ENCODE measurements at places on chromosomes 12 and 14.
A peak's percentile ranks its signal among the peaks of the same experiment; 100 is the strongest.

DNA sequence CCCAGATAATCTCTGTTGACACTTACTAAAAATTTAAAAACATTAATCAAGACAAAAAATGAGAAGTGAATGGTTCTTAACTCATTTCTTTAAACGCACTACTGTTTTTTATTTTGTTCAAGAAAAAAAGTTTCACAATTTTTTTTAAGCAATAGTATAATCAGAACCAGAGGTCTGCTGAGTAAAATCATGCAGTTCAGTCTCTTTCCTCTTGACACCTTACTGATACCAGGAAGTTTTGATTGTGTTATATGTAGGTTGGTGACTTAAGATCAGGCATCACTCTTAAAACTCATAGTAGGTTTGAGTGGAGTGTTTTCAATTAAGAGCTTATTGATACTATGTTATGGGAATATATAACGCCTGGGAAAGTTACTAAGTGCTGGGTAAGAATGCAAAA, 121.4 kb downstream of the TRMT5 start:
- DNase-seq, result no peak

GRCh38 chr12:116314477-116314876, 37.0 kb upstream of the MED13L start:
- DNase-seq, result no peak

DNA sequence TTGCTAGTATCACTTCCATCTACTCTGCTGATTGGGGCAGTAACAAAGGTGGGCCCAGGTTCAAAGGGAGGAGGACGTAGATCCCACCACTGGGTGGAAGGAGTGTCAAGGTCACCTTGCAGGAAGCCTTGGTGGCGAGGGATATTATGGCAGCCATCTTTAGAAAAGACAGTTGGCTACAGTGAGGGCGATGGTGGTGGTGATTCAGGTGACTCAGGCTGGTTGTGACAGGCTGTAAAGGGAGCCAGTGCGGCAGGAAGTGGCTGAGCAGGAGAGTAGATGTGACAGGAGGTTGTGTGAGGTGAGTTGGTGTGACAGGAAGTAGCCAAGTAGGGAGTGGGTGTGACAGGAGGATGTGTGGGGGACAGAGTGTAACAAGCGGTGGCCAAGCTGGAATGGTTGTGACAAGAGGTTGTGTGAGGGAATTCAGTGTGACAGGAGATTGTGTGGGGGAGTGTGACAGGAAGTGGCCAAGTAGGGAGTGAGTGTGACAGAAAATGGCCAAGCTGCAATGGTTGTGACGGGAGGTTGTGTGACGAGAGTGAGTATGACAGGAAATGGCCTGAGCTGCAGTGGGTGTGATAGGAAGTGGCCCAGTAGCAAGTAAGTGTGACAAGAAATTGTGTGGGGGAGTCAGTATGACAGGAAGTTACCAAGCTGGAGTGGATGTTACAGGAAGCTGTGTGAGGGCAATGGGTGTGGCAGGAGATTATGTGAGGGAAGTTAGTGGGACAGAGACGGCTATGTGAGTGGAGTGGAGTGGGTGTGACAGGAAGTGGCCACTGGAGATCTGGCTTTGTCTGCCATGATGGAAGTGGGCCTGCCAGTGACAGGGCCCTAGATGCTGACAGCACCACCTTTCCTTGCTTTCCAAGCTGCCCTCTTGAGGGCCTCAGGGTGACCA, 136.5 kb upstream of the MYL2 start:
- DNase-seq, result no peak

DNA sequence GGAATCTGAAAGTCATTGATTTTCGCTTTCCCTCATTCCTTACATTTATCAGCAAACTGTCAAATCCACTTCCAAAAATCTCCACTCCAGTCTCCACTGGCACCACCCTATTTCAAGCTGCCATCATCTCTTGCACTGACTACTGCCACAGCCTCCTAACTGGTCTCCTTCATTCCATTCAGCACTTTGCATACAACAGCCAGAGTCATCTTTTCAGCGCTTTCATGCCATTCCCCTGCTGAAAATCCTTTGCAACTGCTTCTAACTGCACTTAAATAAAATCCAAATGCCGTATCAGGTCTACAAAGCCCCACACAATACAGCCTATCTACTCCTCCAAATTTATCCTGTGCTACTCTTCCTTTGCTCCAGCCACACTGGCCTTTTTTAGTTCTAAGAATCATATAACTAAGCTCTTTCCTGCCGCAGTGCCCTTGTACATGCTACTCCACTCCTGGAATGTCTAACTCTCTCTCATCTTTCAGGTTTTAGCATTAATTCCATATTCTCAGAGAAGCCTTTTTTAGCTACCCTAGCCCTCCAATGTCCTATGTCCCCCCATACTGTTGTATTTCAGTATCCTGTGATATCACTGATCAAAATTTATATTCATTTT, 21.6 kb downstream of the FERMT2 start:
- DNase-seq, result no peak

GRCh38 chr14:106185837-106186233, 659.5 kb downstream of the TMEM121 start:
- DNase-seq, result no peak

GRCh38 chr12:6335451-6336078, 6.3 kb downstream of the TNFRSF1A start:
- peak; percentile 57 for DNase-seq

- DNase-seq, result peak; percentile 52
Measured at GRCh38 chr12:14567351-14568162, at the start of gene PLBD1. Gene PLBD1 (minus strand): TSS chr12:14567883. CDS start chr12:14567696, 187 bp downstream.

- DNase-seq, result no peak
Measured at GRCh38 chr14:61672796-61673195, 22.5 kb upstream of the HIF1A start.

DNA sequence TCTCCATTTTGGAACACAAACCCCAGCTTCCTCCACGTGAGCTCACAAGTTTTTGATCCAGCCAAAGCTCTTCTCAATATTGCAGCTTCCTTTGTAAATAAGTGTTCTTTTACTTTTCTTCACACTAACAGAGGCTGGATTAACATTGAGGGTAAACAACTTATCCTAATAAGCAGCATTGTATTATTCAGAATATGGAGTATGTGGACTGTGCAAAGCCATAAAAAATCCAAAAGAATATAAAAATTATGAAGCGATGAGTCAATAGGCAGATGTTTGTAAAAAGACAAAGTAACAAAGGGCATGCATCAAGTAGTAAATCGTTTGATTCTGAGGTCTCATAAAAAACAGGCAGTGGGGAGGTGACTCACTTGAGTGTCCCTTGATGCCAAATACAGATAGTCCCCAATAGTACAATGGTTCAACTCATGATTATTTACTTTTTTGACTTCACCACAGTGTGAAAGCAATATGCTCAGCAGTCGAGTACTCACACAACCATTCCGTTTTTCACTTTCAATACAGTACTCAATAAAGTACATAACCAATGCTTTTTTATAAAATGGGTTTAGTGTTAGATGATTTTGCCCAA, 23.1 kb upstream of the KCNK10 start:
- no peak for DNase-seq

DNA sequence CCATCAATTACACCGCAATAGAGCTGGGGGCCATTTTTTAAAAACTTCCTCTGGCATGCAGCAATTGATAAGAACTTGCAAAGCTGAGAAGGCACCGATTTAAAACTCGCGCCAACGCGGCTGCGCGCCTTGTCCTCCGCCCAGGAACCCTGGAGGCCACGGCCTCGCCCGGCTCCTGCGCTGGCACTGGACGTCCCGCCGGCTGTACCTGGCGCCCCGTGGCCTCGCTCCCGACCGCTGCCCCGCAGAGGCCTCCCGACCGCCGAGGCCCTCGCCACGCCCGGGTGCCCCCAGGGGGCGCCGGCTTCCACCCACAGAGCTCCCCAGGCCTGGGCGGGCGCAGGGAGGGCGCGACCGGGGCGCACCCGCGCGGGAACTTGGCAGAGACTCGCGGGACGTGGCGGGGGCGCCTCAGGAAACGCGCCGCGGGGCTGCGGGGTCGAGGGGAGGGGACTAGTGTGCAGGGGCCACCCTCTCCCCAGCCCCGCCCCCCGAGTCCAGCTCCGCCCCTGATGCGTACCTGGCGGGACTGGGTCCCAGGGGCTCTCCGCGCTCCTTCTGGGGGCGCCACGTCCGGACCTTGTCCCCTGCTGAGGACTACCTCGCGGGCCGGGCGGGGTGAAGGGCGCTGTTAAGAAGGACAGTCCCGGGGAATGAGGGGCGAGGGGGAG, 65.7 kb downstream of the TNFAIP2 start:
- DNase-seq, result no peak

- DNase-seq, result peak; percentile 16
Measured at GRCh38 chr12:14723763-14724162, 27.4 kb upstream of the GUCY2C start.

DNA sequence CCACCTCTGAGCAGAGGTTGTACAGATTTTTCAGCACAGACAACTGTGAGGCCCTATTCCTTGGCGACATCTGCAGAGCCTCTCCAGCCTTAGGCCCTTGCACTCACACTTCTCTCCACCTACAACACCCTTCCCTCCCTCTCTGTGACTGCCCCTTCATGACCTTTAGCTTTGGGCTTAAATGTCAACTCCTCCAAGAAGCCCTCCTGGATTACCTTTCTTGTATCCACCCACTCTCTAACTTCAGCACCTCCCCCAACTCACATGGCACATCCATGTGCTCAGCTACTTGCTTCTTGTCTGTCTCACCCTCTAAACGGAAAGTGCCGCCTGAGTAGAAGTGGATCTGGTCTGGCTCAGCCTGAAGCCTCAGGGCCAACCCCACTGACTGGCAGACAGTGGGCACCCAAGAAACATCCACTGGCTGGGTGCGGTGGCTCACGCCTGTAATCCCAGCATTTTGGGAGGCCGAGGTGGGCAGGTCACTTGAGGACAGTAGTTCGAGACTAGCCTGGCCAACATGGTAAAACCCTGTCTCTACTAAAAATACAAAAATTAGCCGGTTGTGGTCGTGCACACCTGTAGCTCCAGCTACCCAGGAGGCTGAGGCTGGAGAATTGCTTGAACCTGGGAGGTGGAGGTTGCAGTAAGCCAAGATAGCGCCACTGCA, 22.1 kb downstream of the TRPV4 start:
- DNase-seq, result no peak

DNA sequence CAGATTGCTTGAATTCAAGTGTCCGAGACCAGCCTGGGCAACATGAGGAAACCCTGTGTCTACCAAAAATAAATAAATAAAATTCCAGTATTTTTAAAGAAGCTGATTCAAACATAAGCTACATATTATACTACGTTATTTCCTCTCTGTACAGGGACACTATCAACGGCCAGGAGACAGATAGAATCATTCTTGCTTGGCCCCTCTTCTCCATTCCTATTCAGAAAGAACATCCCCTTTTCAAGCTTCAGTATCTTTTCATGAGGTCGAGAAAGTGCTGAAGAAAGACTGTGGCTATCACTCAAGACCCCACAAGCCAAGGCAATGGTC, 314 bp upstream of the DHRS7 start:
- no peak for DNase-seq

DNA sequence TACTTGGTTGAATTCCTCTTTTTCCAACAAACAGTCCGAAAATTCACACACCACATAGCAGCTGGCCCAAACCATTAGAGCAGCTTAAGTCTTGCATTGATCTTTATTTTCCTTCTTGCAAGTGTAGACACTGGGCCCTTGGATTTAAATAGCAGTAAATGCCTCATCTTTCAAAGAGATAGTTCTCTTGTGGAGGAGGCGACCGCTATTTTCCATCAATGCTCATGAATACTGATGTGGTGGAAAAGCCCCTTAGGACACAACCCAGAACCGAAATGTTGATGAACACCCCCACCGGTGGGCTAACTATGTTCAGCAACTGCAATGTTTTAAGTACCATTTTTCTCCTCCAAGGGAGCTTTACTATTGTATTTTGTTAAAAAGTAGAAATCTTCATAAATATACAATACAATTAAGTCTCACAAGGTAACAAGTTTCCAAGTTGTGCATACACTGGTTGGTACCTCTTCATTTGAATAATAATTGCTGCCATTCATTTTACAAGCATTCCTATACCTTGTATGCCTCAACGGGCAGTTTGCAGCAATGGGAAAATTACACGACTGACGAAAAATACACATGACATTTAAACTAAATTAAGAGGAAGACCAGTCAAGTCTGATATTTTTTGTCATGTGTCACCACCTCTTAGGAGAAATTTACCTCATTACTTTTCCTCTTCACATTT, 18.0 kb downstream of the NIN start:
- DNase-seq, result no peak

DNA sequence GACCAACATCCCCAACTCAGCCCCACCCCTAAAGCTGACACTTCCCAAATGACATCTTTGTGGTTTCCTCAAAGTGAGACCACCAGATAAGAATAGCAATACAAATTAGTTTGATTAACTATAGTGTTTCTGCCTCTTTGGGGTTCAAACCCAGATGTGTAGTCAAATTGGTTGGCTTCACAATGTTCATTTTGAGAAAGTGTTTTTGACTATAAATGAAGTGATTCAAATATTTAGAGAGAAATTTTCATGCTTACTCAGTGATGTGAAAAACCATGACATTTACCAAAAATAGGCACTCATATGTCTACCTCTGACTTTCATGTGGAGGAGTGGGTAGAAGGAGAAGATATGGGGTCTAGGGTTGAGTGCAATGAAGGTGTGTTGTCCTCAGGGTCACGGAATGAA, 218.4 kb downstream of the BCAT1 start:
- no peak for DNase-seq

DNA sequence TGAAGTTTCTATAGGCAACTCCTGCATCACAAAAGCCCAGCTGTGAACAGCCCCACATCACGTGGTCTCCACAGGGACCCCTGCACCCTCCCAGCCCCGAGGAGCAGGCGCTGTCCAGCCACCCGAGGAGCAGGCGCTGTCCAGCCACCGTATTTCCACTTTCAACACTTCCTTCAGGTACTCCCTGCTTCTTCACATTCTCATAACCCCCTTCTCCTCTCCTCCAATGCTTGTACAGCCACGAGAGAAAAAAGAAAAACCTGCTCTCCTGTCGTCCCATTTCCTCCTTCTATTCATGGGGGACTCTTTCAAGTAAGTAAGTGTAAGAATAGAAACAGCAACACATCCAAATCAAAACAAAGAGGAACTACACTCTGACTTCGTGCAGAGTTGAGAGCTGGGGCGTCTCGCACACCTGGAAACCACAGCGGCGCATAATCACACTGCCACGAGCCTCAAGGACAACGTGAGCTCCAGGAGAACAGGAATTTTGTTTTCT, 11.9 kb downstream of the CDC42BPB start:
- no peak for DNase-seq

- no peak for DNase-seq
Measured at GRCh38 chr12:52947738-52948423, 1.0 kb upstream of the KRT18 start.

DNA sequence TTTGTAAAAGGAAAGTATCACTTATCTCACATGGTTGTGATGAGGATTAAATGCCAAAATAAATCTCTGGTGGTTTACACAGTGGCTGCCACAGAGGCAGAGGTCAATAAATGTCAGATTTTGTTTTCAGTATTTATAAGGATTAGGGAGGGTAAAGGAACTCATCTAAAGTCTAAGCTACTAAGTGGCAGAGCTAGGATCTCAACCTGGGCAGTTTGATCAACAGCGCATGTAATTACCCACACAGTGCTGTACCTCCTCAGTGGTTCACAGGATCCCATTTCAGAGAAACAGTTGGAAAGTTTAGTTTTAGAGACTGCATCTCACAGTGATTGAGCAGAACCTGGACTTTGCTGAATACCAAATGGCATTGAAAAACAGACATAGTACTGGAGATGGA, 44.9 kb upstream of the RIC8B start:
- DNase-seq, result no peak

Data from frontal cortex (tissue), 4 donors.